ENCODE measurements at places on chromosomes 3 and 15.
A peak's percentile ranks its signal among the peaks of the same experiment; 100 is the strongest.

DNA sequence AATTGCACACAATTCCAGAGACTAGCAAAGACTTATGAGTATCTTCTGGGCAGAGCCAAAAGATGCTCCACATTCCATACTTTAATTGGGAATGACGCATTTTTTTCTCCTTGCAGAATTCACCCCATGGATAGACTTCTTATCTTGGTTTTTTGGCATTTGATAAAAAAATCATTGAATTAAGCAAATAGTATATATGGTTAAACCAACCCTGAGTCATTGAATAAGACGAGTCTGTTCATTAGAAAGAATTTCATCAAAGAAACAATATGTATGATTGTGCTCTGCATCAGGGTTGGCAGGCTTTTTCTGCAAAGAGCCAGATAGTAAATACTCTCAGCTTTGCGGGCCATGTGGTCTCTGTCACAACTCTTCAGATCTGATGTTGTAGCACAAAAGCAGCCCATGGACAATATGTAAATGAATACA, 9.2 kb upstream of the PDZRN3 start:
- no peak for DNase-seq

DNA sequence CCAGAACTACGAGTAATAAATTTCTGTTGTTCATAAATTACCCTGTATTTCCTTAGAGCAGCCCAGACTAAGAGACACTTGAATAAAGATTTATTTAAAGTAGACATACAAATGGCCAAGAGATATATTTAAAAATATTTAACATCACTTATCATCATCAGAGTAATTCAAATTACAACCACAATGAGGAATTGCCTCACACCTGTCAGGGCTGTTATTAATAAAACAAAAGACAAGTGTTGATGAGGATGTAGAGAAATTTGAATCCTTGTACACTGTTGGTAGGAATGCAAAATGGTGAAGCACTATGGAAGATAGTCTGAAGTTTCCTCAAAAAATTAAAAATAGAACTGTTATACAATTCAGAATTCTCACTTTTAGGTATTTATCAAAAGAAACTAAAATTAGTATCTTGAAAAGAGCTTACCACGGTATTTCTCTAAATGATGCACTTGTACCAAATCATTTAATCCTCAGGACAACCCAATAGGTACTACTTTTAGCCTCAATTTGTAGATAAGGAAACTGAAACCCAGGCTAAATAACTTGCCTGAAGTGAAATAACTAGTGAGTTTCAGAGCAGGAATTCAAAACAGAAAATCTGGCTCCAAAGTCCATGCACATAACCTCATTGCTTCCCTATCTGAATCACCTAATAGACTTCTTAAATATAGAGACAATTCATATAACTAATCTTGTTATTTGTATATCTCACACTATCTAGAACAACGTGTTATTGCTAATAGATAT, 69.4 kb downstream of the ZBTB20 start:
- no peak for DNase-seq

GRCh38 chr3:72376956-72377710, 471.1 kb downstream of the SHQ1 start:
- DNase-seq, result no peak

- DNase-seq, result no peak
Observed at GRCh38 chr3:191210032-191210431, 11.0 kb downstream of the OSTN start.

- DNase-seq, result no peak
Observed at GRCh38 chr3:126539558-126540250, 15.7 kb downstream of the CHST13 start.

DNA sequence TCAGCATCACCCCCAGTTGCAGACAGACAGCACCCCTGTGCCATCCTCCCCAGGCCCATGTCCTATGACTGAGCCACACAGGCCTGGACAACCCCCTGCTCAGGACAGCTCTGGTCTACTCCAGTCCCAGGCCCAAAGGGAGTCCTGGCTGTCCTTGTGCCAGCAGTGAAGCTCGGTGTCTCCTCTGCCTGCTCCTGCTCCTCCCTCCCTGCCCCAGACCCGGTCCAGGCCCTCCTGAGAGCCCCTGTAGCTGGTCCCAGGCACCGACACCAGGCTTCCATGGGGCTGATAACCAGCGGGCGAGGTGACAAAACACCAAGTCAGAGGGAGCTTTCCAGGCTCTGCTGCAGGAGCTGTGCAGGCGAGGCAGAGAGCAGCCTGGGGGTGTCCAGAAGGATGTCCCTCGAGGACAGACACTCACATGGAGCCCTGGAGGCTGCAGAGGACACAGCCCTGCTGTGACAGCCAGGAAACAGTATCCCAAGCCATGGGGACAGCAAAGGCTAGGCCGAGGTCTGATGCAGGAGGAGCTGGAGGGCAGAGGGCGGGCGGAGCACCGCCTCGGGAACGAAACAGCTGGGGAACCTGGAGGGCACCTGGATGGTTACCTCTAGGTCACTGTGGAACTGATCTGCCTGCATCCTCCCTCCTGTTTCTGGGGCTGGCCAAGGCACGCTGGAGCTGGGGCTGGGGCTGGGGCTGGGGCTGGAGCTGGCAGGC, 103.8 kb upstream of the PRR20G start:
- DNase-seq, result no peak

DNA sequence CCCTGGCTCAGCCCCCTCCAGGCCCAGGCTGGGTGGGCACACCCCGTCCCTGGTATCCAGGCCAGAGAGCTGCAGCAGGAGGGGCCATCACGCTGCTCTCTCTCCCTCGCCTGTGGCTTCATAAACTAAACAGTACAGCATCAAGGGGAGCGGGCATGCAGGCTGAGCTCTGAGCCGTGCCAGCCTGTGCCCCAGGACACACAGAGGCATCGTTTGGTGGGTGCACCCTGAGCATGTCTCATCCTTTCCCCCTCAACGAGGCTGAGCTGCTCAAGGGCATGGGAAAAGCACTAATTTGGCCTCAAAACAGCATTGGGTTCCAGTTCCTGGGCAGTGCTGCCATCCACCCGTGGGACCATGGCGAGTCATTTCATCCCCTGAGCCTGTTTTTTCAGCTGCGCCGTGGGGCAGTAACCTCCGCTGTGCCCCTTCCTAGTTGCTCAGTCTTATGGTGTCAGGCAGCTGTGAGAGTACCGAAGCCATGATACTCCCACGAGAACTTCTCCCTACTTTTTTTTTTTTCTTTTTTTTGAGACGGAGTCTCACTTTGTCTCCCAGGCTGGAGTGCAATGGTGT, 79.6 kb downstream of the CPN2 start:
- DNase-seq, result no peak

GRCh38 chr3:98787181-98787580, 24.0 kb downstream of the ST3GAL6 start:
- no peak for DNase-seq

- DNase-seq, result no peak
Observed at GRCh38 chr3:44411031-44411645, 66.3 kb downstream of the ZNF445 start.

DNA sequence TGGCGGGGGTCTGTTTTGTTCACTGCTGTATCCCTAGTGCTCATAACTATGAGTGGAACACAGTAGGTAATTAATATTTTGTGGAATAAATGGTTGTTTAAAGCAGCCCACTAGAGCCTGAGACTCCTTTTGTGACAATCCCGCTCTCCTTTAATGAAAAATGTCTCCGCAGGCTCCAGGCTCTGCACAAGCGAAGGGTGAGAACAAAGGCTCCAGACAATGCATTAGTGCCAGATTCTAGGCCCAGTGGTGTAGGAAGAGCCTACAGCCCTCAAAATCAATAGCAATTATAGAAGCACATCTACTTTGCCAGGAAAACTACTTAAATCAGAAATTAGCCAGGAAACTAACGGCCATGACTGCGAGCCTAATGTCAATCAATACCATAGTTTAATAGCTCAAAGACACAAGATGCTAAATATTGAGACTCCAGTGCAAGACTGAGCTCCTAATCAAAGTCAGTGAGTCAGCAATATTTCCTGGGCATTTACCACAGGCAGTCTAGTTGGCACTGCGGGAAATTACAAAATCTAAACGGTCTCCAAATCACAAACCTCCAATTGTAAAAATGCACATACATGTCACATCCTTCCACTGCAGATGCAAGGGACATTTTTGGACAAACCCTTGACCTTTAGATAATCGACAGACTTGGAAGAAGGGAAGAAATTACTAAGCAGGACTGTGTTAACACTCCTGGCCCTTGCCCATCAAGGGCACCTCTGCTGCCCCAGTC, 2.3 kb downstream of the ANXA2 start:
- no peak for DNase-seq

- no peak for DNase-seq
Observed at GRCh38 chr3:62503516-62503915, 130.2 kb upstream of the FEZF2 start.

DNA sequence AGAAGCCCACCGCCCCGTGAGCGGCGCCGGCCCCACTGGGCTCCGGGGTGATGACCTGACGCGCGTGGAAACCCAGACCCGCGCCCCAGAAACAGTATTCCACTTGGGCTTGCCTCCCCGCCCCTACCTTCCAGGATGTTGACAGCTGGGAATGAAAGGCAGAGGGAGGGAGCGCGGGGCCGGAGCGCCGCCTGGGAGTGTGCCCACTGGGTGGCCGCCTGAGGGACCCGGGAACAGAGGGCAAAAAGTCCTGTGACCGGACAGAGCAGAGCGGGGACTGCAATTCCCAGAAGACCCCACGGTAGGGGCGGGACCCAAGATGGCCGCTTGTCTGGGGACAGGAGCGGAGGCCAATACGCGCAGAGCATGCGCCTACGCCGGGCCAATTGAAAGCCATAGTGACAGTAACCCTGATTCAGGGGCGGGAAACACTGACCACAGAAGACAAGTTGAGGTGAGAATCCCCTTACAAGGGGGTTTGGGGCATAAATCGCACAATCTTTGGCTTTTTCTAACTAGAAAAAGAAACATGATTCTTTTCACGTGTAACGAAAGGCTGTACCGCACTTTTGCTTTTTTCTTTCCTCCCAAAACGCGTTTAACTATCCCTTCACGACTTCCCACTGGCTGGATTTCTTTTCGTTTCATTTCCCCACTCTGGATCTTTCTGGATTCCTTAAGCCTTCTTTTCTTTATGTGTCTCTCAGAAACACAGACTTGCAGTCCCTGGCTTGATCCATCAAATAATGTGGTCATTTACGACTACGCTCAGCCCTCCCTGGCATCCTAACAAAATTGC, at the start of gene FHIT:
Gene FHIT (minus strand): TSS at position 279 of the 799 bp plus-strand sequence.
- peak; percentile 59 for DNase-seq

DNA sequence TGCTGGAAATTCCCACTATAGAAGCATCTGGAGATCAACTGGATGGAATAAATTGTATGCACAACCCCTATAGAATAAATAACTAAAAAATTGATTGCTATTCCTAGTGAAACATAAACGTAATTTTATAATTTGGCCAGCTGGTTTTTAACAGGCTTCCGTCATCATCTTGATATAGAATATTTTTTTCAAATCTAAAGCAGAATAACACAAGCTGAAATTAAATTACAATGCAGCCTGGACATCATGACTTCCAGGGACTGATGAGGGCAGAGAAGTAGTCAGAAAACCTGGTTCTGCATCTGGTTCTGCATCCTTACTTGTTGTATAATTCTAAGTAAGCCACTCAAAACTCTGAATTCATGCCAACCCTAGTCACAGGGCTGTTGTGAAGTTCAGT, 146.1 kb downstream of the MEX3B start:
- no peak for DNase-seq

- DNase-seq, result no peak
Observed at GRCh38 chr3:125146626-125147490, 65.7 kb downstream of the SLC12A8 start.

- no peak for DNase-seq
Observed at GRCh38 chr3:100910986-100911385, 82.2 kb downstream of the ABI3BP start.

GRCh38 chr3:119314821-119315220, 20.6 kb downstream of the ARHGAP31 start:
- DNase-seq, result no peak

DNA sequence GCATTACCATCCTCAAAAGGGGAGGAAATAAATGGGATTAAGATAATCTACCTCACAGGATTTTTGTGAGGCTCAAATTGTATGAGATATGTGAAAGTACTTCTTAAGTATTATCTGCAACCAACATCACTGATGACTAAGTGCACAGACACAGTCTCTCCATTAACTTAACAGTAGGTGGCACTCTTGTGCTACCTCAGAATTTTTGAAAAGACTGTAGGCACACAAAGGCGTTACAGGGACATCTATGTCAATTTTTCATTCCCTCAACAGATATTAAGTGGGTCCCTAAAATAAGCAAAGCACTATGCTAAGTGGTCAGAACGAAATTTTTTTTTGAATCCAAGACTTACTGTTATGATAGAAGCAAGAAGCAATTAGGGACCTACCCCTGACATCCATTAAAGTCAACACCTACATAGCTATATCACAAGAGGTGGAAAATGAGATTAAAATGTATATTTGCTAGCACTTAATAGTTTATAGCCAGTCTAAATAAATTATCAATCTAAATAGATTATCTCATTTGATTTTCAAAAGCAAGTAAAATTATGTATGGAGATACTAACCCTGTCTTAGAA, 52.9 kb downstream of the RYK start:
- peak; percentile 53 for DNase-seq

DNA sequence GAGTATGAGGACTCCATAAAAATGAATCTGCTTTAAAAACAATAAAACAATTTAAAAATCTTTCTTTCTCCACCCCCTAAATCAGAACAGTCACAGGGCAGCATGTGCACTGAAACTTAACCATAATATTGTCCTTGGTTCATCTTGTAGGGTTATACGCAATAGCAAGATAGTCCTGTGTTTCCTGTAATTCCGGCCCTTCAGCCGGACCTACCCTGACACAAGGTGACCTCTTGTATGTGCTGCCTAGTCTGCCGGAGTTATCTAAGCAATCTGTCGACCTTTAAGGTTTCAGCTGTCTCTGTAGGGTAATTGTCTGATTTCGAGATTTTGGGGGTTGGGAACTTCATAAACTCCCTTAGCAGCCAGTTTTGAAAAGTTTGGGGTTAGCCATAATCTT, 99.9 kb downstream of the DHX36 start:
- no peak for DNase-seq

GRCh38 chr3:58466899-58467563, 24.9 kb upstream of the KCTD6 start:
- DNase-seq, result no peak

- DNase-seq, result no peak
Observed at GRCh38 chr15:61649046-61649445, 411.2 kb downstream of the VPS13C start.

- DNase-seq, result no peak
Observed at GRCh38 chr3:54900838-54901591, 26.8 kb downstream of the LRTM1 start.

- no peak for DNase-seq
Observed at GRCh38 chr15:48625126-48625525, 20.4 kb downstream of the FBN1 start.

DNA sequence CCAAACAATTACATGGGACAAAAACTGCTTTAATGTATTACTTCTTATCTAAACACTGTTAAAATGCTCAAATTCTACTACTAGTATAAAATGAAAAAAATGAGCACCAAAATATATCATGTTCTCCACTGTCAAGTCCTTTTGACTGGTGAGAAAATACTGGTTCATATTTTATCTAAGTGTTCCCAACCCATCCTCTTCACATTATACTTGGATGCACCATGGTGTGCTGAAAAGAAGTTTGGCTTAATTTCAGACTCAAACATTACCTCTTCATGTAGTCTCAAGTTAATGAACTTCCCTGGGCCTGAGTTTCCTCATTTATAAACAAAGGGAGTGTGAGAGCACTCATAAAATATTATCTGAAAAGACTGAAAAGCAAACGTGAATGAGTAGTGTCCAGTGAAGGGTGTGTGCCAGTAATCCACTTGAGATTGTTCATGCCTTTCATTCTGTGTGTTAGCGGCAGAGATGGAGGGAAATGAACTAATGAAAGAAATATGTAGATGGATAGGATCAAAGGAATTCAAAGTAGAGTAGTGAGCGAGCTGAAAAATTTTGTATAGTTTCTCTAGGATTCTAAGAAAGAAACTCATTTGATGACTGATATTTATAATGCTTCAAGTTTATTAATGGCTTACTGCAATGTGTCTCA, 263.2 kb downstream of the NLGN1 start:
- DNase-seq, result no peak

Measured in AG09309 (cell line).